B cell (primary cell): ENCODE measurements at places on chromosomes 12 and 14.

DNA sequence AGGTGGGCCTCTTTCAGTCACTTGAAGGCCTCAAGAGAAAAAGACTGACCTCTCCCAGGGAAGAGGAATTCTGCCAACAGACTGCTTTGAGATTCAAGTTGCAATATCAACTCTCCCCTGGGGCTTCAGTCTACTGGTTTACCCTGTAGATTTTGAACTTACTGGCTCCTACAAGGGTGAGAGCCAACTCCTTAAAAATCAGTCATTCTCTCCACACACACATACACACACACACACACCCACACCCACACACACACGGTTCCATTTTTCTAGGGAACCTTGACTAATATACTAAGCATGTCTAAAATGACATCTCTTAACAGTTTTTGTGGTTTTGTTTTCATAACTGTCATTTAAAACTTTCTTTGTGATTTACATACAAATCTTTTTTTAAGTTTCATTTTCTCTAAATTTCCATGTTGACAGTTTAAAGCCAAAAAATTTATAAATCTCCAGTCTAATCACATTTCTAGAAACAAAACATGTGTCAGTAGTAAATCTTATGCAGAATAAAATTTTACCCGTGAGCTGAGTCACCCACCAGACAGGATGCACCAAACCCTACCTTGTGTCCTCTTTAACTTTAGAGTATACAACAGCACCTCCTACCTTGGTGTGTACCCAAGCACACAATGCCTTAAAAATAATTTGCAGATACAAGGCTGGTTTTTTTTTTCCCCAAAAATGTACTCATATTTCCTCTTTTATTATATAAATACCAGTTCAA is 394.6 kb downstream of the AEBP2 start:
- no peak for DNase-seq

DNA sequence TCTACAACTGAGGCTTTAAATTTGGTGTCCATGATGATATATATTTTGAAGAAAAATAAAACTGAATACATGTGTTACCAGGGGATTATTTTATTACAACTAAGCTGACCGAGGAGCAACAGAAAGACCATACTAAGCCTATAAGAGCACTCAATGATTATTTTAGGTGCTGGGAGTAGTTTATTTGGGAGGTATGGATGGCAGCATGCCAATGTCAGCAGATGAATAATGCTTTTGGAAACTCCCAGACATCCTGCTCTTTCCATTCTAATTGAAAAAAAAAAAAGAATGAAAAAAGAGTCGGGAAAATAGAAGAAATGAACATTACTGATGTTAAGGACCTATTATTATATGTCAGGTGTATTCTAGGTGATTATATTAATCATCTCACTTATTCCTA is 441.2 kb downstream of the BTG1 start:
- no peak for DNase-seq

DNA sequence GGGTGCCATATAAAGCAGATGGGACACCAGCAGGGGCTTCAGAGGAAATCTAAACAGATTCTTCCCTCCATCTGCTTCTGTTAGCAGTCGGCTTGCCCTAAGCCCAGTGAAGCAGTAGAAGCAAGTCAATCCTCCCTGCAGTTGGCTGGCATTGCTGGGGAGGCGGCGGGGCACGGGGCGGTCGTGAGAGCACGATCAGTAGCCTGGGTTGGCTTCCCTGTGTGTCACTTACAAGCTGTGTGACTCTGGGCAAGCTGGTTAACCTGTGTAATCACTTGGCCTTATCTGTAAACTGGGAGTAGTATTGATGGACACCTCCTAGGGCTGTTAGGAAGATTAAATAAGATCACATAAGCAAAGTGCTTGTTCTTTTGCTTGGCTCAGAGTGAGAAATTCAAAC is 19.4 kb downstream of the MYRFL start:
- DNase-seq: no peak

GRCh38 chr12:108340037-108340436 is 926 bp upstream of the CMKLR1 start:
- no peak for DNase-seq

- no peak for DNase-seq
Observed at GRCh38 chr14:75673345-75674035, 12.4 kb downstream of the TTLL5 start.

DNA sequence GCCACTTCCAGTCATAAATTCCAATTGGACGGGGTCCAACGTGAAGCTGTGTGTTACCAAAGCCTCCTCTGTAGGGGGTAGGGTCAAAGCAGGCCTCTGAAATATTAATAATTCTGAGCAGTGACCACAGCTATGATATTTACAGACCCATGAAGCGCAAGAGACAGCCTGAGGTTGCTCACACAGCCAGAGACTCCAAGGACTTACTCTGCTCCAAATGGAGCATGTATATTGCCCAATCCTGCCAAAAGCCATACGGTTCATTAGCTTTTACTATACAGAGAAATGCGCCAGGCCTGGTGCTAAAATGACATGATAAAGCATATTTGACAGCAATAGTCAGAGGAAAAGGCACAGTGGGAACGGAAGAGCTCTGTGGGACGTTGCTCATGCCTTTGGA is 151.3 kb downstream of the PAH start:
- DNase-seq: no peak

GRCh38 chr12:52644078-52644415 is 8.0 kb downstream of the KRT2 start:
- DNase-seq: no peak

GRCh38 chr14:90742252-90742651 is 74.0 kb downstream of the TTC7B start:
- no peak for DNase-seq

- DNase-seq: peak; percentile 59
Observed at GRCh38 chr12:4421590-4422031, 24.0 kb downstream of the FGF6 start.

DNA sequence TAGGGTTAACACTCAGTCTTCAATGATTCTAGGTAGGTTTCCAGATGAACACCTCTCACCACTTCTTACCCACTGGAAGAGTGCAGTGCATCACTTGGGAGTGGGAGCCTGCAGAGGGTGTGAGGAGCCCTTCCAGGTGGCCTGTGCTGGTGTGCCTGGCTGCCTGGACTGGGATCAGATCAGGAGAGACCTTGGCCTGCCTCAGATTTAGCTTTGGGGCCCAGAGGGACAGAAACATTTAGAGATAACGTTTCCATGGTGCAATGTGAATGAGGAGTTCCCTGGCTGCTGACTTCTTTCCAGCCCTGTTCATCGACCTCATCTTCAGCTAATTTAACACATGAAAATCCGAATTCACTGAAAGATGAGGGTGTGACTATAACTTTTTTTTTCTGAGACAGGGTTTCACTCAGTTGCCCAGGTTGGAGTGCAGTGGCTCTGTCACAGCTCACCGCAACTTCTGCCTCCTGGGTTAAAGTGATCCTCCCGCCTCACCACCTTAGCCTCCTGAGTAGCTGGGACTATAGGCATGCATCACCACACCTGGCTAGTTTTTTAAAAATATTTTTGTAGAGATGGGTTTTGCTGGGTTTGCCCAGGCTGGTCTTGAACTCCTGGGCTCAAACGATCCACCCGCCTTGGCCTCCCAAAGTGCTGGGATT is 53.6 kb downstream of the SUSD6 start:
- DNase-seq: peak; percentile 50

DNA sequence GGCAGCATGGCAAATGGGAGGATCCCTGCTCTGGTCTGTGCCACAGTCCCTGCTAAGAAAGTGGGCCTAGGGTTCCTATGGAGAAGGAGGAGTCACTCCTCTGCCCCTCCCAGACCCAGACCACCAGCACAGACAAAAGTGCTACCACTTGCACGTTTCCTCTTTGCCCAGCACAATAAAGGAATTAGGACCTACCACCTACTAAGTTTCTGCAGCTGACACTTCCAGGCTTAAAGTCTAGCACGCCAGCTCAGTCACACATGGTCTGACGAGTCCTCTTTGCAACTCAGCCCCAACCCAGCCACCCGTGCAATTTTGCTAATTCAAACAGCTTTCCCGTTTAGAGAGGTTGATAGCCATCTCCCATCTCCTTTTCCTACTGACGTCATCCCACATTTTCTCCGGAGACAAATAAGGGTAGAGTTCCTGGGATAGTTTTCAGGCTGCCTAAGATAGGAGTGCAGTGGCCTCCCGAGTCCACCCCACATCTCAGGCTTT is 66.2 kb upstream of the PTGR2 start:
- peak; percentile 50 for DNase-seq

- DNase-seq: no peak
Observed at GRCh38 chr12:27627123-27627852, 69.0 kb upstream of the REP15 start.

GRCh38 chr12:12883369-12884001 is 7.9 kb upstream of the GPRC5A start:
- DNase-seq: no peak
